ENCODE measurements at places on chromosomes 13 and 19. TPM values are rescaled to one million over a fixed set of nuclear protein-coding genes. Genes with fewer than 3 reads are reported as not detected.

Gene RASAL3
- total RNA-seq: 7.0 TPM

Gene DNAJC15
- 8.7 TPM for total RNA-seq

Gene CYP4F8
- not detected for total RNA-seq

Gene EDNRB
- 99.8 TPM for total RNA-seq

Gene GPR12
- 0.17 TPM for total RNA-seq

Gene CHMP2A
- 115 TPM for total RNA-seq

Gene PPP1R13L
- 10.7 TPM for total RNA-seq

Gene RUBCNL
- total RNA-seq: 6.8 TPM

Gene TYROBP
- total RNA-seq: 99.8 TPM

Gene KLF16
- total RNA-seq: 2.9 TPM

Gene CLEC11A
- total RNA-seq: 4.1 TPM

Gene PSENEN
- 43.0 TPM for total RNA-seq

Gene URAD
- not detected for total RNA-seq

Gene NEK5
- total RNA-seq: 0.17 TPM

Gene RXFP2
- total RNA-seq: 0.75 TPM

Gene RLN3
- total RNA-seq: not detected

Gene FCER2
- 0.88 TPM for total RNA-seq

Gene TICAM1
- 4.8 TPM for total RNA-seq

Gene TSKS
- total RNA-seq: 0.49 TPM

Gene TINCR
- 0.38 TPM for total RNA-seq
